ENCODE measurements at places on chromosomes 5 and 9.
A peak's percentile ranks its signal among the peaks of the same experiment; 100 is the strongest.

DNA sequence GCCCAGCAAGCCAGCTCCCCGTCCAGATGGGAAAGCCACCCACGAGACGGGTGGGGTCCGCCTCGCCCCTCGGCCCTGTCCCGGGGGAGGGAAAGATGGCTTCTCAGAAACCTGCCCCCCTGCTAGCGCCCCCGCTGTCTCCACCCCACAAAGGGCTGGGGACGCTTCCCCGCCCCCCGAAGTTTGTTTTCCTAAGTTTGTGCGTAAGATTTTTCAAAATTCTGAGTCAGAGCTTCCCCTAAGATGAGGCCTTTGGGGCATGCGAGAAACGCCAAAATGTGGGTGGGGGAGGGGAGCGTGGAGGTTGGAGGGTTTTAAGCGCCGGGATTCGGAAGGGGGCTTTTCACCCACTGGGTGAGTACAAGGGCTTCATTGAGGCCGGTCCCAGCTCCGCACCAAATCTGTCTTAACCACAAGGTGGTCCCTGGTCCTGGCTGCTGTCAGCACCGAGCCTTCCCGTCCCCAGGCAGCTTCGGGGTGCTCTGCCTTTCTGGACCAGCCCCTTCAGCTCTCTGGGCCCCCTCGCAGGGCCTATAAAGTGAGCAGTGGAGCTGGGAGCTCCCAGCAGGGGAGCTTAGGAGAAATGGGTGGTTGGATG, 32.3 kb downstream of the PRRX2 start:
- no peak for DNase-seq

DNA sequence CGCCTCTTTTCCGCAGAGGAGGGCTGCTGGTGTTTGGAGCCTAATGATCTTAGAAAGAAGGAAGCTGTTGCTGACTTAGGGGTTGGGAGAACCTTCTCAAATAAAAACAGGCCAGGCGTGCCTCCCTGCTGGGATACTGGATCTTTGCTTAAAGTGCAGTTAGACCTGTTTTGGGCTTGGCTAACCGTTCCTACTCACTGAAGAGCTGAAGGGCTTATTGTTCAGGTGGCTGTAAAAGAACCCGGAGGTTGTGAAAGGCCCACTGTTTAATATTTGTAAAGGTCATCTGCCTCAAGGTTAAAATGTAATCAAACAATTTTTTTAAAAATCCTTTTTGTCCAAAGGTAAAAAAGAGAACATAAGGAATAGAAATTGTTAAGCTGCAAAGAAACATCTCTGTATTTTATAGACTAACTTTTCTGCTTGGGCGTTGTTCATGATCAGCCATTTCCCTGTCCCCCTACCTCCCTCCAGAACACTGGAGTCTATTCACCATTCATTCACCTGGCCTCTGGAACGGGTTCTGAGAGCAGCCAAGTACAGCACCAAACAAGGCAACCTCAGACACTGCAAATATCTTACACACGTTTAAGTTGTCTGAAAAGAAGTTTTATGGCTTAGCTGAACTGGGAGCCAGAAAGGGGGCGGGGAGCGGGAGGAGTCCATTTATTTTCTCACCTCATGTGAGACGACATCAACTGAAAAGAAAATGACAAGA, 18.6 kb upstream of the MTMR12 start:
- no peak for DNase-seq

DNA sequence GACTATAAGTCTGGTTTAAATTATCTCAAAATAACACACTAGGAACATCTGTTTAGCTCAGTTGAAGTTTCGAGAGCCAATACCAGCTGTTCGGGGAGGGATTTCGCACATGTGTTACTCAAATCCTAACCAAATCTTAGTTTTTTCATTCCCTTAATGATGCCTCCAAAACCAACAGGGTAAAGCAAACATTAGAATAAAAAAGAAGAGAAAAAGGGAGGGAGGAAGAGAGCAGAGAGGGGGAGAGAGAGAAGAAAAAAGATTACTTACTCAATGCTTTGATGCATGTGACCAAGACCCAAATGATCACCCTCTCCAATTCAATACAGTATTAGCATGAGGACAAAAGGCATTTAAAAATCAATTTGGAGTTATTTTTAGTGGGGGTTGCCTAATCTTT, 86.0 kb upstream of the NR5A1 start:
- no peak for DNase-seq

- DNase-seq: no peak
These were observed 22.5 kb upstream of the OR2S2 start for GRCh38 chr9:35980289-35981011.

GRCh38 chr9:90064971-90065370, 460.2 kb downstream of the GADD45G start:
- no peak for DNase-seq

- no peak for DNase-seq
These were observed 41.4 kb downstream of the PAX5 start for GRCh38 chr9:36992501-36993316.

- no peak for DNase-seq
These were observed 81.2 kb downstream of the MRPS27 start for GRCh38 chr5:72238712-72239445.

- no peak for DNase-seq
These were observed 33.2 kb upstream of the ERAP2 start for GRCh38 chr5:96843140-96843539.

DNA sequence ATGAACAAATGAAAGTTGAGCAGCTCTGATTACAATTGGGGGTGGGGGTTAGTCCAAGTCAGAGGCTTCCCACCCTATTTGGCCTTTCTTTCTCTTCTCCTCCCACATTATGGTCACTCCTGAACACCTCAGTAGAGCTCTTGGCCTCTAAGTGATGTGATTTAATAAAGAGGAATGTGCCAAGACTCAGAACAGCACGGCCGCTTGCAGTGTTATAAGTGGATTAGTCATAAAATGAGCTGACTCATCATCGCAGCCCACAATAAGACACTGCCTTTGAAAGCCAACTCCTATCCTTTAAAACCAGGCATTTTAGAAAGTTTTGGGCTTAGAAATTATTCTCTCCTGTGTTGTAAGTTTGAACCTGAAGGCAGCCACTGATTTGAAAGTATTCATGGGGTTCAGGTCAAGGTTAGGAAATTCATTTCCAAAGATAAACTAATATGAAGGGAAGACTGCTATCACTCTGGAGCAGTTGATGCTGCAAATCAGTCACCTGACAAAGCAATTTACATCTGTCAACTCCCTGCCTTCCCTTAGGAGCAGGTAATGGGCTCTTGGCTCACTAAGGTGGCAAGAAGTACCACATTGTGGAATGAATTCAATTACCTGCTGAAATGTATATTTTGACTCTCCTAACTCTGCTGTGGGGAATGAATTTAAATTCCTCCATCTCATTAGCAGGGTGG, 283.6 kb upstream of the NMUR2 start:
- no peak for DNase-seq

- DNase-seq: peak; percentile 45
These were observed 1.7 kb upstream of the NTMT1 start for GRCh38 chr9:129624168-129624759.

DNA sequence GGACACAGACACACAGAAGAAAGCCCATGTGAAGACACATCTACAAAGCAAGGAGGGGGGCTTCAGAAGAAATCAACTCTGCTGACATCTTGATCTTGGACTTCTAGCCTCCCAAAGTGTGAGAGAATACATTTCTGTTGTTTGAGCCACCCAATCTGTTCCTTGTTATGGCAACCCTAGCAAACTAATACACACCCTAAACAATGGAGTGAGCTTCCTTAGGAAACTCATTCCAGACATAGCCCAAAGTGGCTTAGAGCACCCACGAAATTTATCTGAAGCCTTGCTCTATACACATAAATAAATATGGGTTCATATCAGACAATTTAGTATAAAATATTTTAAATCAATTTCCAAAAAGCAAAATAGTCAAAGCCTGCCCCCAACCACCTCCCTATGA, 7.6 kb upstream of the TBC1D2 start:
- no peak for DNase-seq

GRCh38 chr9:71504636-71505035, 263.7 kb downstream of the CEMIP2 start:
- DNase-seq: no peak

DNA sequence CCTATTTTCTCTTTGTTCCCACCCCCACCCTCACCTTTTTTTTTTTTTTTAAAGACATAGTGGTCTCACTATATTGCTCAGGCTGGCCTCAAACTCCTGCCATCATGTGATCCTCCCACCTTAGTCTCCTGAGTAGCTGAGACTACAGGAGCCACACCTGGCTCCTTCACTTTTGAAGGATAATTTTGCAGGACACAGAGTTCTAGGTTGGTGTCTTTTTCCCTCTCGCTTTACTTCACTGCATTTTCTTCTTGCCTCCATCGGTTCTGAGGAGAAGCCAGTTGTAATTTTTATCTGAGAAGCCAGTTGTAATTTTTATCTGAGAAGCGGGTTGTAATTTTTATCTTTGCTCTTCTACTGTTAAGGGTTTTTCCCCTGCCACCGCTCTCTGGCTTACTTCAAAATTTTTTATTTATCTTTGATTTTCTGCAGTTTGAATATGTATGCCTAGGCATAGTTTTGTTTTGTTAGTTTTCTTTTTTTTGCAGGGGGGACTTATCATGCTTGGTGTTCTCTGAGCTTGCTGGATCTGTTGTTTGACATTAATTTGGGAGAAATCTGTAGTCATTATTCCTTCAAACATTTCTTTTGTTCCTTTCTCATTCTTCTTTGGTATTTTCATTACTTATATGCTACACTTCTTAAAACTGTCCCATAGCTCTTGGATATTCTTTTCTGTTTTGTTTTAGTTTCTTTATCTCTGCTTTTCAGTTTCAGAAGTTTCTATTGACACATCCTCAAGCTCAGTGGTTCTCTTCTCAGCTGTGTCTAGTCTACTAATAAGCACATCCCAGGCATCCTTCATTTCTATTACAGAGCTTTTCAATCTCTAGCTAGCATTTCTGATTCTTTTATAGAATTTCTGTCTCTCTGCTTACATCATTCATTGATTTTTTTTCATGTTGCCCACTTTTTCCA, 148.2 kb upstream of the CHD1 start:
- no peak for DNase-seq

DNA sequence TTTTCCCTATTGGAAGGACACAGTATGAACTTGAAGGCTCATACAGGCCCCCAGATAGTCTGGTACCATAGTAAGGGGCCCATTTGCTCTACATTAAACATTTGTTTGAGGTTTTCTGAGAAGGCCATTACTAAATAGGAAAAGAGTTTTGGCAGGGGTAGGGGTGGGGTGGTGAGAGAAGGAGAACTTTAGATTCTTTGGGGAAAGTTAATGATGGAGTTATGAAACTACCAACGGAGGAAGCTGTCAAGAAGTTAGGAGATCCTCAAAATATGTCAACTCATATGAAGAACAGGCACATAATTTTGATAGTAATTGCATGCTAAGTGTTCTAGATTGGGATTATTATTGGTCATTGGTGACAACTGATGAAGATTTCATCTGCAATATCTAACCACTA, 114.7 kb downstream of the TAF11L14 start:
- no peak for DNase-seq

GRCh38 chr9:96691326-96691725, 36.2 kb upstream of the PRXL2C start:
- no peak for DNase-seq

GRCh38 chr9:127121628-127122175, 733 bp downstream of the ANGPTL2 start:
- DNase-seq: no peak

GRCh38 chr9:120642129-120642770, 62.3 kb upstream of the CDK5RAP2 start:
- no peak for DNase-seq

DNA sequence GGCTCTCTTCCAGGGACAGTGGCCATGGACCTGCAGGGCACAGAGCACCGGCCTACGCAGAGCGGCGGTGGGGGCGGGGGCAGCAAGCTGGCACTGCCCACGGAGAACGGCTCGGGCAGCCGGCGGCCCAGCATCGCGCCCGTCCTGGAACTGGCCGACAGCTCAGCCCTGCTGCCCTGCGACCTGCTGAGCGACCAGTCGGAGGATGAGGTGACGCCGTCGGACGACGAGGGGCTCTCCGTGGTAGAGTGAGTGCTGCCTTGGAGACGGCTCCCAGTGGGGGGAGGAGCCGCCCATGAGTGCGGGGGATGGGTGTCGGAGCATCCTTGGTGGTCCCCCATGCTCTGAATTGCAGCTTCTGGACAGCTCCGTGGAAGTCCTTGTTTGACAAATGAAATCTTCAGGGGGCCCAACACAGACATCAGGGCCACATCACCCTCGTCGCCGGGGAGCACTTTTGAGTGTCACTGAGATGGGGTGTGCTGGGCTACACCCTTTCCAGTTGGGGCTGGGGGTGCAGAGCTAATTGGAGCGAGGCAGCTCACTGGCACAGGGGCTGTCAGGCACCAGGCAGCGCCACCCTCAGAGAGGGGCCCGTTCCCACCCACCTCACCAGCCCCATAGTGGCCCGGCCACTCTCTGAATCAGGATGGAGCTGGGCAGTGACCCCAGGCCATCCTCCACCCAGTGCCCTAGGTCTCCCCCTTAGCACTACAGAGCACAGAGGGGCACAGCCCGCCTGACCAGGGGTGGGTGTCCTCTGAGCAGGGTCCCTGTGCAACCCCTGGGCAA, 70.9 kb downstream of the KCNT1 start:
- no peak for DNase-seq

DNA sequence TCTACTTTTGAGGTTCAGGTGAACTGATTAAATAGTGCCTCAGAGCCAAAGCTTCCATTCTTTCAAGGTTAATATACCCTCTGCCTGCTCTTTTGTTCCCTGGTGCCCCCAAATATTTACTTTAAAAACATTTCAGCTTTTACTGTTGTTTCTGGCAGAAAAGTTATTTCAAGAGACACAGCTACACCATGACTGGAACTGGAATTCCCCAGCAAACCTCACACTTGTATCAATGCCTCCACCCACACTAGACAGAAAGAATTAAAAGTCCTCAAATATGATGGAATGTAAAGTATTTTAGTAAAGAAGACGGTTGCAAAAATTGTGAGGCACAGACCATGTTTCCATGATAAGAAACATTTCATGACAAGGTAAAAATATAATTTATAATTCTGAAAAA, 720.2 kb upstream of the TYRP1 start:
- no peak for DNase-seq

DNA sequence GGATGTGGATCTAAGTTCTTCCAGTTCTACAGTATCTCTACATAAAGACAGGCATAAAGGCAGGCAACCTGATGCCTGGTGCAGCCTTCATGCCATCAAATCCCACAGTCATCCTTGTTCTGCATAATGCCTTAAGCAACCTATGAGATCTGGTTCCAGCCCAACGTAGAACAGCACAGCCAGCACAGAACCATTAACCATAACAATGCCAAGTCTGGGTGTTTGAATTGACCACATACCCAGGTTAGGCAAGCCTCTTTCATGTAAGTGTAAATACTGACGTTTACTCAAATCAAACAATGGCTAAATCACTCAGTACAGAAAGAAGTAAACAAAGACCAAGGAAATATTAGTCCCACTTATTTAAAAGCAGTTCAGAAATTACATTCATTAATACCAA, 195.0 kb downstream of the ADAMTSL1 start:
- DNase-seq: no peak

DNA sequence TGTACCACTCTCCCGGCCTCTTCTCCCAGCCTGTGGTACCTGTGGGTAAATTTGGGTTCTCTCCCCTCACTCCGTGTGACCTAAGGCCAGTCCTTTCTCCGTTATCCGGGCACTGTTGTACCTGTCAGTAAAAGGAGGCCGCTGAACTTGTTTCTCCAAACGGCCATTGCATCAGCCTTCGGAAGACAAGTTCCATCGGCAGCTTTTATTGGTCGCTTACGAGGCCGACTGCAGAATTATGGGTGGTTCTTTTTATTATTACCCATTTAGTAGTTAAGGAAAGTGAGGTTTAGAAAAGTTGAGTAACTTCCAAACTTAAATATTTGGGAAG, 558 bp downstream of the GRPEL2 start:
- no peak for DNase-seq

GRCh38 chr5:1021136-1021968, 12.8 kb downstream of the NKD2 start:
- no peak for DNase-seq

Measured in stimulated activated CD8-positive, alpha-beta memory T cell treated with anti-CD3 and anti-CD28 coated beads, Interleukin-7, amount 100 ng/mL, for 1 hour (primary cell).